Mesenteric fat pad (tissue), 1 donor: ENCODE measurements at places on chromosomes 1 and 21.

GRCh38 chr1:88549536-88549935 is 134.5 kb upstream of the PKN2 start:
- no peak for DNase-seq

DNA sequence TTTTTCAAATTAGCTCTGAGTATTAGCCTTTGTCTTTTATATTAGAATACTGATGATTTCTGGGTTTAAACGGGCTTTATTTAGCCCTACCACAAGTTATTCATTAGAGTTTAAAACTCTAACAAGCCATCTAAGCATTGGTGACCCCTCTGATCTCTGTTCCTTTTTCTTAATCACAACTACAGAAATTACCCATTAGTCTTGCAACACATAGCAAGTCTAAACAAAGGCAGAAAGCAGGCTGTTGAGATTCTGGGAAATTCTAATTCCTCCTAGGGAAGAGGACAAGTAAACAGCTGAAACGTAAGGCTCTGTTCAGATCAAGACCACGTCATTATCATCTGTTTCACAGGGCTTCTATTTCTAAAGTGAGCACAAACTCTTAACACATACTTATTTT is 491.2 kb upstream of the ZRANB2 start:
- no peak for DNase-seq

- DNase-seq, result peak; percentile 91
Observed at GRCh38 chr1:212608959-212609700, 569 bp downstream of the ATF3 start.

DNA sequence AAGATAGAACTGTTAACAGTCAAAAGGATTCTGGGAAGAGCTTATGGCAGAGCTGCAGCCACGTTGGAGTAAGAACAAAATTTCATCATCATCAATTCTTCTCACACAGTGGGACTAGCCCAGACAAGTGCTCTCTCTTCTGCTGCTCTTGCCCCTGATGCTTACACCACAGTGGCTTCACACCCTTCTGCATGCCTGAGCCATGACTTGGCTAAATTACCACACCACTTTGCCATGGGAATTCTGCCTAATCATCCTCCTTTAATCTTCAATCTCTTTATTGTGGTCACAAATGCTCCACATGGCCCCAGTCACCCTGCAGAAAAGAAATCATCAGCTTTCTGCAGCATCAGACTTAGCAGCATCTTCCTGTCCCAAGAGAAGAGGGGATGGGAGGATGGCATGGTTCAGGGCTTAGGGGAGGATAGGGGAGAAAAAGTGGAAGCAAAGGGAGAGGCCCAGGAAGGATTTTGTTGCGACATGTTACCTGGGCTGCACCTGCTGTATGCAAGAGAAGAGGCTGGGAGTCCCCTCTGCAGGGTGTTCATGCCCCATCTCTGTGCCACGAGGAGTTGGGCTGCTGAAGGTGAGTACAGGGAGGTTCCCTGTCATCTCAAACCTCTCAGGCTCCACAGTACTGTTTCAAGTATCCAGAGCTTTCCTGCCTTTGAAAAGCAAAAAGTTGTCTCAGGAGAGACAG is 9.0 kb upstream of the RPTN start:
- DNase-seq, result no peak

GRCh38 chr1:119143706-119144105 is 3.3 kb upstream of the WARS2 start:
- DNase-seq, result no peak

DNA sequence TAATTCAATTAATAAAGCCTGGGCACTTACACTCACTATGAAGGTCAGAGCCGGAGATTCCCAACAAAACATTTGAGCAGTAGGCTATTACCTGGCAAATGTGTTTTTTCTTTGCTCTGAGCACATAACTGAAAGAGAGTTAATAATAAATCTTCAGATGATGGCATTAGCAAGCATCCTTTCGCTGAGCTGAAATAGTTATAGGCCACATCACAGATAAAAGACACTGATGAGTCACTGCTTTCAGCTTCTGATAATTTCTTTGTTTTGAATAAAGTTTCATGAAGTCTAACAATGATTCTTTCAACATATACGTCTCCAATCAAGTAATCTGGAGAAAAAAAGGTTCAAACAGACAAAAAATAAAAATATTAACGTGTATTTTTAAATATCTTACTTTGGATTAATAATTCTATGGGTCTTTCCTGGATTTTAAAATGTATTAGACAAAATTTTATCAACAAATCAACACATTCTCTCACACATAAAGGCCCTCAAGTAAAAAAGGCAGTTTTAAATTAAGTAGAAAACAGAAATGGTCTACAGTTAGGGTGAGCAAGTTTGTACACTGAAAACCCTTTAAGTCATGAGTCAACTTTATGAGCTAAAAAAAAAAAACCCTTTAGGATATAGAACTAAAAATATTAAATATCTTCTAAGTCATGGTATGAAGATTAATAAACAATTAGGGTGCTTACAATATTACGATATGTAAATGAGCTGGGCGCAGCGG is 33.1 kb downstream of the LTN1 start:
- no peak for DNase-seq

DNA sequence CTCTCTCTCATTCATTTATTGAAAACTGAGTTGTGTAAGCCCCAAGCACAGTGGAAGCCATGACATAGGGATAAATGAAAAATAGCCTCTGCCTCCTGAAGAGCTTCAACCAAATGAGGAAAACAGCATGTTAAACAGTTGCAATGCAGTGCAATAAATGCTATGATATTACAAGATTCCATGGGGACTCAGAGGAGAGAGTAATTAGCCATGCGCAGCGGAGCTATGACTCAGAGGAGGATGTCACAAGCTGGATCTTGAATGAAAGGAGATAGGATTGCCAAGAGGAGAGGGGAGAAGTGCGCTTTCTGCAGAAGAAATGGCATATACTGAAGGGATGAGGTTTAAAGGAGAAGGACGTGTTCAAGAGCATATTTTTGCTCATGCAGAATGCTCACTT is 231.3 kb upstream of the PLXNA2 start:
- DNase-seq, result no peak

DNA sequence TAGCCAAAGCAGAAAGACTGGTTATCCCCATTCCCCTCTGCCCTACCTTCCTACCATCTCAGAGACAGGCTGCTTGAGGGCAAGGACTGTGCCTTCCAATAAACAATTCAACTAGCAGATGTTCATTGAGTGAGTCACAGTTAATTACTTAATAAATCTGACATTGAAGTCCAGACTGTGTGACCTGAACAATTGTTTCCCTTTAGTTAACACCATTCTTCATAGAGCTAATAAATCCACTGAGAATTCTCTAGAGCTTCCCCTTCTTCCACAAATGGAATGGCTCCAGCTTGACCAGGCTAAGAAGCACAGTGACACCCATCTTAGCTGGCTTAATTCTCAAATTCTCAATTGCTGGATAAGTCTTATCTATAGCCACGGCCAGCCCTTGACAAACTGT is 61.9 kb upstream of the GJA5 start:
- DNase-seq, result no peak
